Activated T-helper 17 cell treated with anti-CD3 and anti-CD28 coated beads, Interleukin-2, amount 50 U/mL, for 72 hours (primary cell): ENCODE measurements at places on chromosomes 7 and 10.

- no peak for ATAC-seq
These were observed 31.3 kb upstream of the GDI2 start for GRCh38 chr10:5844345-5845055.

- ATAC-seq, result no peak
These were observed 42.3 kb downstream of the RELN start for GRCh38 chr7:103947026-103947655.

DNA sequence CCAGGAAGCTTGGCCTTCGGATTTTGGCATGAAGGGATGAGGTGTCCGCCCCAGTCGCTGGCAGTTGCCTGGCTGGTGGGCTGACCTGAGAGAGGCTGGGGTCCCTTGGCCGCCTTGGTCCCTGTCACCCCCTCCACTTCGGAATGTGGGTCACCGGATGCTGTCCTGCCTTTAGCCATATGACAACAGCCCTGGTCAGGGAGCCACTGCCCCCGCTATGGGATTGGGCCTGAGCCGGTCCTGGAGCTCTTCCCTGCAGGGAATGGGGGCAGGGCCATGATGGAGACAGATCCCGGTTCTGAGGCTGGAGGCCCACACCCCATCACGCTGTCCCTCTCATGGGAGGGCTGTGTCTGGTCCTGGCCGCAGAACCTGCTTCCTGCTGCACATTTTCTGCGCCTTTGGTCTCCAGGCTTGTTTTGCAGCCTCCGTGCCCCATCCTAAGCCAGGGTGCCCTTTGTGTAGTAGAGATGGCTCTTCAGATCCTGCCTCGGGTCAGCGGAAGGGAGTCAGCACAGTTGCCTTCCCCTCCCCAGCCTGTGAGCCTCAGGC is 22.6 kb downstream of the PFKFB3 start:
- ATAC-seq, result no peak

- no peak for ATAC-seq
These were observed 28.3 kb upstream of the SDK1 start for GRCh38 chr7:3272691-3273141.

DNA sequence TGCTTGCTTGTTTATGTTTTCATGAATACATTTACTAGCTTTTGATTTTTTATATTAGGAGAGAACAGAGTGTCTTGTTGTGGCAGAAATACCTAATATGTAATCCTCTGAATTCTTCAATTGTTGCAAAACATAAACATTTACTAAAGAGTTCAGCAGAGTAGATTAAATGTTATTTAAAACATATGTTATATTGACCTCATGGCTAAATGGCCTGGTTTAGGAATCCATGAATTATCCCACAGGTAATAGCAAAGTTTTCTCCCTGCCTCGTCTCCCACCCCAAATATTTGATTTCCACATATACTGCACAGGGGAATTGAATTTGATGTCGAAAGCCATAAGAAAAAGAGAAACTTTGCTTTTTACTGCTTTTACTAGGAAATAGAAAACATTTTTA is 111.8 kb downstream of the ADK start:
- no peak for ATAC-seq

GRCh38 chr10:59362959-59363381 is 621 bp upstream of the FAM13C start:
- ATAC-seq, result peak; percentile 59

GRCh38 chr7:98618786-98619185 is 1.7 kb downstream of the NPTX2 start:
- ATAC-seq, result no peak

- ATAC-seq, result peak; percentile 92
These were observed 13.1 kb downstream of the STX1A start for GRCh38 chr7:73706126-73707044.

DNA sequence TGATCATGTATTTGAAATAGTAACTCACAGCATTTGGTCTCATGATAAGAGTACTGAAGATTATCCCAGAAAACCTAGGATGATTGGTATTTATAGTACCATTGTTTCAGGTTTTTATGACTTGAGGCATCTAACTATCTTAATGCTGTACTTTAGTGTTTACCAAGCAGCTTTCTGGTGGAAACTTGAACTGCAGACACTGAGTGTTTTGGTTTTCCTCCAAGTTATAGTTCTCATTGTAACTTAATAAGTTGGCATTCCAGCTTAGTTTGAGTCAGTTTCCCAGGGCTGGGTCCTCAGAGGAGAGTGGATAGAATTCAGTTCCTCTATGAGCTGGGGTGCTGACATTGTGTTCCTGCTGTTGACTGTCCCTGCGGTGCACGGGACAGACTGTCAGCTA is 50.4 kb downstream of the SEC23IP start:
- ATAC-seq, result no peak

- ATAC-seq, result peak; percentile 36
These were observed 1.4 kb upstream of the ZNF212 start for GRCh38 chr7:149238051-149238450.

DNA sequence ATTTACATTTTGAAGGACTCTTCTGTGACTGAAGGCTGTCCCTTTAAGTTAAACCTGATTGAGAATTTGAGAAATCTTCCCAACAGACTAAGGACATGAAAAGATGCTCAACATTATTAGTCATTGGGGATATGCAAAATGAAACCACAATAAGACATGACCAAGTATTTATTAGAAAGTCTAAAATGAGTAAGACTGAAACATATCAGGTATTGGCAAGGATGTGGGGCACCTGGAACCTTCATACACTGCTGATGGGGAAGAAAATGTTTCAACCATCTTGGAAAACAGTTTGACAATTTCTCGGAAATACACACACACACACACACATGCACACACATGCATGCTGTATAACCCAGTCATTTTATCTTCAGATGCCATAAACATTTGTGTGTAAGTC is 132.1 kb upstream of the CDK6 start:
- peak; percentile 54 for ATAC-seq

DNA sequence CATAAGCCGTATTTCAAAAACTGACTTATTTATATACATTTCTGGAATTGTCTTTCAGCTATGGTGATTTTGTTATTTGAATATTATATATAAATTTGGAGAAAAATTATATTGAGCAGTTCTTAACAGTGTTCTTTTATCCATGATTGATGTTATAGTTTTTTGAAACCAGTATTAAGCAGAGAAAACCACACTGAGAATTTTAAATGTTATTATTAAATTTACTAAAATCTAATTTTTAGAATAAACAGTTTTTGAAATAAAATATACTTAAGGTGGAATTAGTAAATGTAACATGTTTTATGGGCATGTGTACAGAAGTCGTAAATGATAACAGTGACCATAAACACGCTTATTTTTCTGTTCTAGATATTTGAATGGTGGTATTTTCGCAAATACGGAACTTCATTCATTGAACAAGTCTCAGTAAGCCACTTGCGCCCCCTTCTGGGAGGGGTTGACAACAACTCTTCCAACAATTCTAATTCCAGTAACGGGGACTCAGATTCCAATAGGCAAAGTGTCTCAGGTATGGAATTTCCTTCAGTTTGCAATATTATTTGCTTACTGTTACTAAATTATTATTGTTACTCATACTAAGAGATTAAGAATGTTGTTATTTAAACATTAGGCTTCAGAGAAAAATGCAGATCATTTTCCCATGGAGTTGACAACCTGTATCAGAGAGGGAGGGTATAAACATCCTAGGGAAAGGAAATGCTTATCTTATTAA is 166.1 kb downstream of the ST7 start:
- ATAC-seq, result no peak

- ATAC-seq, result no peak
These were observed 276.2 kb downstream of the FGFR2 start for GRCh38 chr10:121322046-121322445.

DNA sequence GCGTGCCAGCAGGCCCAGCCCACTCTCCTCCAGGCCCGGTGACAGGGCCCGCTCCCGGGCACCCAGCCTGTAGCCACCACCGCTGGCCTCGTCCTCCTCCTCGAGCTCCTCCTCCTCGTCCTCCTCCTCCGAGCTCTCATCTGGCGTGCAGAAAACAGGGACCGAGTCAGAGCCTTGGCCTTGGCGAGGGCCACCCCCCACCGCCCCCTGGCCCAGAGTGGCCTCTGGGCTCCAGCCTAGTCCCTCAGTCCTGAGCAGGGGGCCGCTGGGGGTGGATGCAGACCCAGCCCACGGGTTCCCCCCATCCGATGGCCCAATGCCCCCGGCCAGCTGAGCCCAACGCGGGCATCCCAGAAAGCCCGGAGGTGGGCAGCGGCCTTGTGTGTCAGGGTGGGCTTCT is 62.9 kb downstream of the SLC29A4 start:
- ATAC-seq, result no peak
